Spleen (tissue), 13 donors: ENCODE measurements at places on chromosomes 2 and 18. TPM values are rescaled to one million over a fixed set of nuclear protein-coding genes. Genes with fewer than 3 reads are reported as not detected.

DNA sequence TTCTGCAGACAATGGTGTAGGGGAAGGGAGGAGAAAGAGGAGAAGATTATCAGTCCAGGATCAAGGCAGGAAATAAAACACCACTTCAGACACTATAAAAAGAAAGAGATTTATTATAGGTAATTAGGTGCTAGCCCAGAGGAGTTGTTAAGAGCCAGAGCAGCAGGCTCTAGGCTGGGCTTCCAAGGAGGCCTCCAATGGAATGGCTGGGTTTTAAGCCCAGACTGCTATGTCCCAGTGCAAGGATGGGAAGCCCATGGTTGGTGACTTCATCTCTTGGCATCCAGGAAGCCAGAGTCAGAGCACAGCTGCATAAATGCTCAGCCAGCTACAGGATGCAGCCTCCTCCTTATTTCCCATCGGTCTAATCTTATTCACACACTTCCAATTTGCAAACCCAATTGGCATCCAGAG, 95.6 kb downstream of the LAMA3 start:
- H3K36me3 ChIP-seq, result no peaks in the 10 kb centered on the region
- H3K4me3 ChIP-seq, result no peak overlapping the region

GRCh38 chr2:204722207-204722606, 176.9 kb downstream of the PARD3B start:
- H3K27ac ChIP-seq, result no peak overlapping the region
- H3K36me3 ChIP-seq, result no peaks in the 10 kb centered on the region
- H3K4me1 ChIP-seq, result no peaks in the 10 kb centered on the region

The UGT1A10 gene
- total RNA-seq, result not detected

The L3MBTL4 gene
- total RNA-seq, result 19.9 TPM

The ANKRD36C gene
- total RNA-seq, result 106 TPM
